Glomerular endothelial cell (primary cell): ENCODE measurements at places on chromosomes 12 and 14. TPM values are rescaled to one million over a fixed set of nuclear protein-coding genes. Genes with fewer than 3 reads are reported as not detected.

The KRT80 gene
- total RNA-seq = 1.5 and 1.6 TPM in 2 replicates

GRCh38 chr12:121524196-121524916 lies 56.5 kb downstream of the KDM2B start:
- no peak for DNase-seq

- DNase-seq = no peak
Observed at GRCh38 chr12:75271576-75271975, 58.5 kb downstream of the CAPS2 start.

DNA sequence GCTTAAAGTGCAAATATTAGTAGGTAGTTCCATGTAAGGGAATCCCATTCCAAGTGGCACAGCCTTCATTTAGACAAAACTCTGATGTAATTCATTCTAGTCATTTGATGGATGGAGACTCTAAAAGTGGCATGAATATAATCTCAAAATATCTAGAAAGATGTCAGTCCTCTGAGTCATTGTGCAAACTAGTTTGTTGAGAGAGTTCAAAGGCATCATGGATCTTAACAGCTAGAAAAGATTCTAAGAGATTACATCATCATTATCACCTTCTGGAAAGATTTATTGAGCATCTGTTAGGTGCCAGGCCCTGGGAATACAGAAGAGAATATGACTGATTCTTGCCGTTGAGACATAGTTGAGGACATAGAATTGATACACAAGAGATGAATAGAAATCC lies 30.7 kb downstream of the CRADD start:
- no peak for DNase-seq

The TAS2R42 gene
- not detected in 2 replicates for total RNA-seq

GRCh38 chr12:116650062-116650461 lies 87.8 kb downstream of the SPRING1 start:
- DNase-seq = no peak

GRCh38 chr12:4918950-4919660 lies 9.4 kb downstream of the KCNA1 start:
- DNase-seq = no peak

GRCh38 chr12:83031196-83031595 lies 344.5 kb downstream of the TMTC2 start:
- DNase-seq = no peak

- no peak for DNase-seq
Observed at GRCh38 chr12:22333713-22334409, 646 bp downstream of the ST8SIA1 start.

The DCN gene
- total RNA-seq = 5.6 and 16.2 TPM in 2 replicates

DNA sequence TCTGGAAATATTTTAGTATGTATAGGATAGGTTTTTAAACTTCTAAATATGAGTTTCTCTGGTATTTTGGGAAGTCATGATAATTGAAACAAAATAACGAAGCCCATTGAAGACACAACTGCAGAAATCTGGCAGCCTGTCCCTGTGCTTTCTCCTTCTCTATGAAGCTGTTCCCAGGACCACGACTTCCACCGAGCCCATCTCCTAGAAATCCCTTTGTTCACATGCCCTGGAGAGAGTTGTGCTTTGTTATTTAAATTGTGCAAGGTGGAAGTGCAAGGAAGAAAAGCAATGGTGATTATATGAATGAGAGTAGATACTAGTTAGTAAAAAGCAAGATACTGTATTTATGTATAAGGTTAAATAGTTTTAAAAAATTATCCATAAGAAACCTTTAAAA lies 32.2 kb downstream of the STK38L start:
- no peak for DNase-seq

GRCh38 chr14:51176839-51177238 lies 63.2 kb upstream of the TMX1 start:
- DNase-seq = no peak

DNA sequence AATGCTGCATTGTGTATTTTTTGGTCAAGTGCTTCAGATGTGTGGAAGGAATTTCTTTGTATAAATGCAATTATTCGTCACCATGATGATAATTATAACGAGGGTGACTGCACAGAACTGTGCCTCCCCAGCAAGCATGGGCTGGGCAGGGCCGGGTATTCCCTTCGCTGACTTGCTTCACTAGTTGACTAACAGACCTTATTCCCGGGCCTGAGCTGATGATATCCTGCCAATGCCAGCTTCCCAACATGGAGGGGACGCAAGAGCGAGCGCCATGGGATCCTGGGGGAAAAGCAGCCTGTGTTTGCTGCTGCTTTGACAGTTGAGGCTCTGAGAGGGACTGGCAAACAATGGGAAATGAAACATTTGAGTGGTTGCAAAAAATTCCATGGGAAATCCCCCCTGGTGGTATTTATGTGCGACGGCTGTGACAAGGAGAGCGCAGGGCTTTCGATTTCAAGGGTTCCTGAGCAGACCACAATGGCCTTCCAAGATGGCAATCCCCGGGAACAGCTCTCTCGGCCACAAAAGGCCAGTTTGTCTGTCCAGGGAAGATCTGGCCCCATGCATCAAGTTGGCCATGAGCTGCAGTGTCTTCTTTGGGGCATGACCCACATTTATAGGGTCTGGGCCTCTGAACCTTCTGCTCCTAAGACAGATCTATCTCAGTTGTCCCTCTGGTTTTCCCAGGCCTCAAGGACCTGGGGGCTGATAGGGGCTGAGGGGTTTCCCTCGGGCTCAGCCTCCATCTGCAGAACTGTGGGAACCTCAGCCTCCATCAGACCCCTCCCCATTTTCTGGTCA lies 21.9 kb upstream of the MAP1LC3B2 start:
- no peak for DNase-seq

GRCh38 chr12:101594700-101595099 lies at the start of gene MYBPC1:
Gene MYBPC1 (plus strand): TSS chr12:101594971. CDS start chr12:101595071, 100 bp downstream.
- DNase-seq = no peak

- no peak for DNase-seq
Observed at GRCh38 chr14:22666203-22666893, 22.2 kb upstream of the OR6J1 start.

The LRRC9 gene
- total RNA-seq = not detected in 2 replicates

The NOVA1 gene
- 0.87 and 4.5 TPM in 2 replicates for total RNA-seq

- DNase-seq = no peak
Observed at GRCh38 chr14:70793637-70794036, 15.7 kb downstream of the MAP3K9 start.

The TCL1A gene
- not detected in 2 replicates for total RNA-seq

DNA sequence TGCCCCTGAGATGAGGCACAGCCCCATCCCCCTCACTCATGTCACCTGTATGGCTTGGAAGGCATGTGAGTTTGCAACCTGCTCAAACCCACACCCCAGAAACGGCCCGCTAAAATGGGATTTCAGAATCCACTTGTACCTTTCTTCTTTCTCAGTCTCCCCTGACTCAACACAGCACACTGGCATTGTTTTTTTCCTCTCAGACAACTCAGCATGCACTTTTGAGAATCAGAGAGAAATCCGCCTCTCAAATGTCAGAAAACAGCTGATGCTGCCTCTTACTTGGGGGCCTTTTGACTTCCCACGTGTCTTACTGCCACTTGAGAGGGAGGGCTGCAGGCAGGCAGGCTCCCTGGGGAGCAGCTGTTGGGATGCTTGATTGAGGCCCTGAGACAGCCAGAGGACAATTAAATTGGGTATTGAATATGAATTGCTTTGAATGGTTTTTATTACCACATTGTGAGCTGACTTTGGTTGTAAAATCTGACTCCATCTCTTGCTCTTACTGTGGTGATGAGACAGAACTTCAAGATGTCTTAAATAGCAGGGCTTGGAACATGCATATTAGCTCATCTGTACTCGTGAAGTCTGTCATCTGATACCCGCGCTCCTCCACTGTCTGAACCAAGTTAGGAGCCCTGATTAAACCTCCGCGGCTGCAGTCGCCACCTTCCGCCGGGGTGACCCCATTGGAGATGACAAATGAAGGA lies 96.6 kb downstream of the APAF1 start:
- no peak for DNase-seq

DNA sequence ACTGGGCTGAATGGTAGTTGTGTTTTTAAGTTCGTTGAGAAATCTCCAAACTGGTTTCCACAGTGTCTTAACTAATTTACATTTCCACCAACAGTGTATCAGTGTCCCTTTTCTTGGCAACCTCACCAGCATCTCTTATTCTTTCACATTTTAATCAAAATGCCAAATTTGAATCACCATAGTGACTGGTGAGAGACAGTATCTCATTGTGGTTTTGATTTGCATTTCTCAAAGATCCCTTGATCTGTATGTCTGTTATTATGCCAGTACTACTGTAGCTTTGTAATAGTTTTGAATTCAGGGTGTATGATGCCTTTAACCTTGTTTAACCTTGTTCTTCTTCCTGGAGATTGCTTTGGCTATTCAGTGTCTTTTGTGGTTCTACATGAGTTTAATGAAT lies 2.2 kb upstream of the EIF2S3B start:
- DNase-seq = no peak

DNA sequence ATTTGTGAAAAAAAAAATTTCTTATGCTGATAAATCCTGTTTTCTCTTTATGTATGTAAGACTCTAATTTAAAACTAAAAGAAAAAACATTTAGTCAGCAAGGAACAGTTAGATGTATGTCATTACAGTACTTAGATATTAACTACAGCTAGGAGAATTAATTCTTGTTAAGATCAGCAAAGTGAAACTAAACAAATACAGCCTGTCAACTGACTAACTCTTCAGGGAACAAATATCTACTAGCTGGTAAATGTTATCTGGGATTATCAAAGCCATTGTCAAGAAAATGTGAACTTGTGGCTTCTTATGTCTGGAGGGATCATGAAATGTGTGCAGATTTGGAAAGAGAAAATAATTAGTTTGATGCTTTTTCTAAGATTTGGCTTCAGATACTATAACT lies 27.5 kb downstream of the MGAT4C start:
- DNase-seq = no peak

The PEBP1 gene
- total RNA-seq = 182 and 210 TPM in 2 replicates

DNA sequence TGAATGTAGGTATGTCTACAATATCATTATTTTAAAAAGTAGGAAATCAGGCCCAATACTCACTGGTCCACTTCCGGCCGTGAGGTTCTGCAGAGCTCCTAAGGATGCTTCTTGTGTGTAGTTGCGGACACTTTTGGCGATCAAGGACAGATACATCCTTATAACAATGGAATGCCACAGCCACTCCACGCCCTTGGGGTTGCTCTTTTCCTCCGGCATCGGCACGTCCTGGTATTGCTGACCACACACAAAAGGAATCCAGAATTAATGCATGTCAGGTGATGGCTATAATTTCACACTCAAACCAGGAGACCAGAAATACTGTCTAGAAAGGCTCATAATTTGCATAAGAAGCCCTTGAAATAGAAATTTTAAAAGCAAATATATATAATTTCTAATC lies 65.6 kb upstream of the YARS2 start:
- no peak for DNase-seq

The HEATR5A gene
- 18.0 and 20.8 TPM in 2 replicates for total RNA-seq

The CLEC4D gene
- not detected in 2 replicates for total RNA-seq

- DNase-seq = no peak
Observed at GRCh38 chr14:87251011-87251410, 742.0 kb downstream of the GALC start.

- DNase-seq = no peak
Observed at GRCh38 chr12:131133015-131133905, 179.6 kb downstream of the ADGRD1 start.

DNA sequence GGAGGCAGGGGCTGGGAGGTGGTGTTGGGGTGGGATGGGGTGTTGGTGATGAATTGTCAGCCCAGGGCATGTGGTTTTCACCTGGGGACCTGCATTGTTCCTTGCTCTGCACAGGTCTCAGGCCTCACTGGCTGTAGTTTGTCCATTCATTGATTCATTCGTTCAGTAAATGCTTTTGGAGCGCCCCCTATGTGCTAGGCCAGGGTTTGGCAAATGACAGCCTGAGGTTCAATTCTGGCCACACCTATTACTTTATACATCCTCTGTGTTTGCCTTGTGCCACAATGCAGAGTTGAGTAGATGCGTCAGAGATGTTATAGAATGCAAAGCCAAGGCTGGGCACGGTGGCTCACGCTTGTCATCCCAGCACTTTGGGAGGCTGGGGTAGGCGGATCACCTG lies 4.7 kb downstream of the ADCK1 start:
- no peak for DNase-seq

DNA sequence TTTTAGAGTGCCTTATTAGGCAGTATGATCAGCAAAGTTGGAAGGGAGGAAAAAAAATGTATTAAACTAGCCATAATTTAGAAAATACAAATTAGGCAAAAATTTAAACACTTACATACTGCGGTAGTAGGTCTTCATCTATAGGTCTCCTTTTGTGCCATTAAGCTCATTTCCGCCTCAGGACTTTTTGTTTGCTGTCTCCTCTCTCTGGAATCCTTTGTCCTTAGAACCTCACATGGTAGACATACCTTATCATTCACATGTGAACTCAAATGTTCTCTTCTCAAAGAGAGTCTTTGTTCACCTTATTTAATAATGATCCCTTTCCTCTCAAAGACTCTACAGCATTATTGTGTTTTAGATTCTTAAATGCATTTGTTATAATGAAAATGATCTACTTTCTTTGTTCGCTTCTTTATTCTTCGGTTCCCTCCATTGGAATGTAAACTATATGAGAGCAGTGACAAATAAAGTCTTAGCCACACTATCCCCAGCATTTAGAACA lies 14.7 kb downstream of the FANCM start:
- no peak for DNase-seq

GRCh38 chr12:105205322-105206048 lies 30.5 kb downstream of the APPL2 start:
- no peak for DNase-seq

DNA sequence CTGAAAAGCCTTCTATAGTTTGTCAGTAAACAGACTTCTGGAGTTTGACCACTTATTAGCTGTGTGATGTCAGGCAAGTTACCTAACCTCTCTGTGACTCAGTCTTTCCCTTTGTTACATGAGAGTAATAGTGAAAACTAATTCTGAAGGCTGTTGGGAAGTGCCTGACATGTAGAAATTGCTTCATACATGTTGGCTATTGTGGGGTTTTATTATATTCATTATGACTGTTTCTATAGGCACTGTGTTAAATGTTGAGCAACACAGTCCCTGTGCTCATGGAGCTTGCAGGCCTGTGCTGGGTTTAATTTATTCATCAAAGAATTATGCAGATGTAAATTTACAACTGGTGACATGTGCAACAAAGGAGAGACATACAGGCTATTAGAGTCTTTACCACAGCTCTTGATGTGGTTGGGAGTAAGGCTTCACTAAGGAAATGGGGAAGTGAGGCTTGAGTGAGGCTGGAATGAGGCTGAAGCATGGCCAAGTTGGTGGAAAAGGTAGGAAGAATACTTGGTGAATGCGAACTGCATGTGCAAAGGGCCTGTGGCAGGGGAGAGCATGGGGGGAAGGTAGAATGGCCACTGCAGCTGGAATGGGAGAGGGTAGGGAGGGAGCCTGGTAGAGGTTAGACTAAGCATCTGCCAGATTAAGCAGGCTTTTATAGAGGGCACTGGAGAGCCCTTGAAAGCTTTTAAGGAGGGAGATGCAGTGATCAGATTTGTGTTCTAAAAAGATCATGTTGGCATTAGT lies 236.4 kb upstream of the CRY1 start:
- DNase-seq = no peak

DNA sequence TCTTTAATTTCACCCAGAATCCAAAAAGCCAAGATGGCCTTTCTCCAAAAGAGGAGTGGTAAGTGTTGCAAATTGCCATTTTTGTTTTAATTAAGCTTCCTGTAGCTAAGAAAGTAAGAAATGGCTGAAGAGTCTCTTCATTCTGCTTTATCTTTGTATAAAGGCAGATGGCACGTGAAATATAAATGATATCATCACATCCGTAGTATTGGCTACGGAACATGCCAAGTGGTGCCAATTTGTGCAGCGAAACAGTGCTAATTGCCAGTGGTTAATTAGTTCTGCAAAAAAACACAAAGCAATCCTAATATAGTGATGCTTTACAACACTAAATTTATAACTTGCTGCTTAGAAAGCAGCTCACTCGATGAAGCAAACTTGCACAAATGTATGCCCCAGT lies 29.4 kb downstream of the PLEKHG7 start:
- DNase-seq = no peak
